ENCODE measurements at places on chromosomes 7 and 10.
A peak's percentile ranks its signal among the peaks of the same experiment; 100 is the strongest.

DNA sequence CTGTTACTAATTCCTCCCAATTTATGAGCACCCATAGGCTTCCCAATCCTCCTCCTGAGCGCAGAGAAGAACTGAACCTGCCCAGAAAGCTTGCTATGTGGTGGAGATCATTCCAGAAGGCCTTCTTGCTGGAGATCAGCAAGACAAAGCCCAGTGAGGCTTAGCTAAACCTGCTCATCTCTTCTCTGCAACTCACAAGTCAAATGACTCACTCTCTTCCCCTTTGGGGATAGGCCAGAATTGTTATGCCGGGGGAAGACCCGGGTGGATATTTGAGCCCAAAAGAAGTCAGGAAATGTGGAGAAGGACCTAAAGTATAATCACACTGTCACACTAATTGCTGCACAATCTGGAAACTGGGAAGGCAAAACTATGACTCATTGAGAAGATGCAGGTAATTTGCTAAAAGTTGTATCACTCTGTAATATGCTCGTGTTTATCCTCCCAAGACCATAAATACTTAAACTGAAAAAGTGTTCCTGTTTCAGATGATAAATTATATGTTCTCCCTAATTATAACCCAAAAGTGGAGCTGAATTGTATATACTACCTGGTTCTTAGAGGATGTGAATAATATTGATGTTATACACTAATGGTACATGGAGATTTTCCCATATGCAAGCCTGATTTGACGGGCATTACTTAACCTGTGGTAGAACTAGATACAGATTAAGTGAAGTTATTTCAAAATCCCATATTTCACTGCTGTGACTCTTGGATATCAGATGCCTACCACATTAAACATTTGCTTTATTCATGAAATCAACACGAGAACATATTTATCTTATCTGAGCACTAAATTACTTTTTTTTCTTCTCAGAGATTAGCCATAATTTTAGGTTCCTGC, 6.4 kb downstream of the NEBL start:
- DNase-seq, result no peak

DNA sequence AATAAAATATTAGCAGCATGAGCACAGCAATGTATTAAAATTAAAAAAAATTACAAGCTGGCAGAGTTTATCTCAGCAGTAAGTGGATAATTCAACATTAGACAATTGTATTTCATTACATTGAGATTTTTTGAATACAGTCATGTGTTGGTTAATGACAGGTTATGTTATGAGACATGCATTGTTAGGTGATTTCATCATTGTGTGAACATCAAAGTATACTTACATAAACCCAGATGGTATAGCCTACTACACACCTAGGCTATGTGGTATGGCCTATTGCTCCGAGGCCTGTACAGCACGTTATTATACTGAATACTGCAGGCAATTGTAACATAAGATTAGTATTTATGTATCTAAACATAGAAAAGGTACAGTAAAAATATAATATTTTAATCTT, 29.7 kb downstream of the CCDC6 start:
- no peak for DNase-seq

- no peak for DNase-seq
These were observed 49.2 kb upstream of the FAM133B start for GRCh38 chr7:92639213-92639896.

- peak; percentile 36 for DNase-seq
These were observed 38.3 kb downstream of the AKR1B1 start for GRCh38 chr7:134420424-134421125.

DNA sequence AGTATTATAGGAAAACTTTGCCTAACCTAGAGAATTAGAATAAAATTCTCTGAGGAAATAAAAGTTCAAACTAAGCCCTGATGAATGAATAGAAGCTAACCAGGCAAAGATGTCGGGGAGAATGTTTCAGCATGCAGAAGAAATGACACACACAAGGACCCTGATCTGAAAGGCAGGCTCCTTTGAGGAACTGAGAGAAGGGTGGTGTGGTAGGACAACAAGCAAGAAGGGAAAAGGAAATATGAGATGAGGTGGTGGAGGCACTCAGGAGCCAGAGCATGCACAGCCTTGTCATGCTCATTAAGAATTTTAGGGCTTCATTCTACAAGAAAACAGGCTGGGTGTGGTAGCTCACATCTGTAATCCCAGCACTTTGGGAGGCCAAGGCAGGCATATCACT, 90.6 kb downstream of the ARHGAP12 start:
- DNase-seq, result no peak

- no peak for DNase-seq
These were observed 8.3 kb upstream of the RGS10 start for GRCh38 chr10:119550827-119551226.

- DNase-seq, result no peak
These were observed 11.0 kb upstream of the PDCD4 start for GRCh38 chr10:110860576-110861241.

DNA sequence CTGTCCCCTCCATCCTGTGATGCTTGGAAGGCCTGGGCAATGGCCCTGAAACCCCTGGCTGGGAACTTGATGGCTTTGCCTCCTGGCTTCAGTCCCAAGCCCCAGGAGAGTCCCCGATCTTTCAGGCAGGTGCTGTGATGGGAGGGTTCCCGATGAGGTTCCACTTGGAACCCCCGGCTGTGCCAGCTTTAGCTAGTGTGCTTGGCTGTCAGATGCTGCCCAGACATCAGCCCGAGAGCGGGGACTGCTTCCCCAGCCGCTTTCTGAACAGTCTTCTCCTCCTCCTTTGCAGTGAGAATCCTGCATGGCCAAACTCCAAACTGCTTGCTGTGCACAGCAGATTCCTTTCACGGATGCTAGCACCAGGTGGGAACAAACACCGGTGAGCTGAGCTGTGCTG, 58.1 kb downstream of the PKD1L1 start:
- no peak for DNase-seq

DNA sequence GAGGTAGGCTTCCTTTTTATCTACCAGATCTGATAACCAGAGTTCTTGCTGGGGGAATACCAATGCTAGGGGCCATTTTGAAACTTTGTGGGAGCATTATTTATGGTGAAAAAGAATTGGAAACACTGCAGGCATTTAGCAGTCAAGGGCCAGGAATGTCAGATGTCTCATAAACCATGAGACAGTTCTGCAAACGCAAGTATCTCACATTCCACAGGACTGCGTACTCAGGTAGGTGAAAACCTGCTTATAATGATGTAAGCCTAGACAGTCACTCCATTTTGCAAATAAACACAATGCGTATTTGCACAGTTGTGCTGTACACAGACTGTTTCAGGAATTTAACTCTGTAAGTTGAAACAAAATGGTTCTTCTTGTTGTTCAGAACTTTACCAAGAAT, 33.9 kb downstream of the ECHDC3 start:
- no peak for DNase-seq

- peak; percentile 26 for DNase-seq
These were observed 11.7 kb upstream of the ZNF680 start for GRCh38 chr7:64574540-64575099.

DNA sequence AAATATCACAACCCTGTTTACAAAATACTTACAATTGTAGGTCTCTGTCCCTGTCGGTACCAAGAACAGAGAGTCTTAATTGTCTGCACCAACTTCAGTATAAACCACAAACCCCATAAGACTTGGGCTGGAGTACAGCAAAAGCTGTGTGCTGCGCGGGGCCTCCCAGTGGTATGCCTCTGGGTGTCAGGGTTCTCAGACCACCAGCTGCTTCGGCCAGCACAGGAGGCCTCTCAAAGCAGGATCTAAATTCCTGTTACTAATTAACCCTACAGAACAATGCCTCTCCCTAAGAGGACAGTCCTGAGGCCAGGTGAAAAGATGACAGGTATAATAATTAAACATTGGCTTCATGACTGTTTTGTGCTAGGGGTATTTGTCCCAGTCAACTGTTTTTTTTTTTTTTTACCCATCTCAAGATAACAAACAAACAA, 957 bp upstream of the SVIL start:
- DNase-seq, result no peak

DNA sequence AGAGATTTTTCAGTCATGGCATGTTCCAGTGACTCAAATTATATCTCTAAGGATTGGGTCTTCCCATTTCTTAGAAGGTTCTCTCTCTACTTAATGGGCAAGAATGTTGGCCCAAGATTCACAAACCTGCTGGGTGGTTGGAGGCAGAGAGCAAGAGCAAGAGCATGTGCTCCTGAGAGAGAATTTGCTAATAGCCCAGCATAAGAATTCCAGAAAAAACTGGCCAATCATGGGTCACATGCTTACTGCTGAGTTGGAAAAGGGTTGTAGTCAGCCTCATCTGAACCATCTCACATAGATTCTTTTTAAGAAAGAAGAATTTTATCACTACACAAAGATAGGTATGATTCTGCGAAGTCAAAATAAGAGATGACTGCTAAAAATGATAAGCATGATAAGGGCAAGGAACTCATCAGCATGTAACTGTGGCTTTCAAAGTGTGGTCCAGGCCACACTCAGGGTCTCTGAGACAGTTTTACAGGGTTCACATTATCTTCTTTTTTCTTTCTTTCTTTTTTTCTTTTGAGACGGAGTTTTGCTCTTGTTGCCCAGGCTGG, 8.2 kb upstream of the VCL start:
- DNase-seq, result no peak

GRCh38 chr7:134640842-134641715, 5.6 kb upstream of the BPGM start:
- no peak for DNase-seq

GRCh38 chr10:91805110-91805838, 7.0 kb downstream of the TNKS2 start:
- DNase-seq, result no peak

DNA sequence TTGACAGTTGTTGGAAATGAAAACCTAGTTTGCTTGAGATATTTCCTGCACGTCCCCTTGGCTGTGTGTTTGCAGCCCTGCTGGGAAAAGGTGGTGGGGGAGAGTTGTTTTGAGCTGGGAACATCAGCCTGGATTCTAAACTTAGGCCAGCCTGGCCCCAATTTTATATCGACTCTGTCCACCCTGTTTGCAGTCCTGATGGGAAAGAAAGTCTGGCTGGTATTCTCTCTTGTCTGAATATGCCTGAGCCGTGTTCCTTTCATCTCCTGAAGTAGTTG, 178.7 kb downstream of the CCDC3 start:
- no peak for DNase-seq

GRCh38 chr7:128811631-128812430, 18.4 kb upstream of the FLNC start:
- DNase-seq, result no peak

DNA sequence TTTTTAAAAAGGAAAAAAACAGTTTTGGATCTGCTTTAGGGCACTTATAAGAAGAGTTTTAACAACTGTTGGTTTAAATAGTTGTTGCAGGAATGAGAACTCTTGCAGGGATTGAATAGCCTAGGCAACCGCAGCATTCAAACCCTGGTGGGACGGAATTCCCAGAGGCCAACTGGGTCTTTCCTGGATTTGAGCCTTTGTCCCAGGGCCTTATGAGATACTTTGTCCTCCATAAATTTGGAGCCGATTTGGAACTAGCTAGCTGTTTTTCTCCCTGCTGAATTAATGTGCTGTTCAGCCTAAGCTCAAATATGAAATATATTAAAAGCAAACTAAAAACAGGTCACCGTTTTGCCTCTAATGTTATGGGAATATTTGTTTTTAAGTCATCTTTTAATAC, 109.6 kb downstream of the LRMDA start:
- no peak for DNase-seq

DNA sequence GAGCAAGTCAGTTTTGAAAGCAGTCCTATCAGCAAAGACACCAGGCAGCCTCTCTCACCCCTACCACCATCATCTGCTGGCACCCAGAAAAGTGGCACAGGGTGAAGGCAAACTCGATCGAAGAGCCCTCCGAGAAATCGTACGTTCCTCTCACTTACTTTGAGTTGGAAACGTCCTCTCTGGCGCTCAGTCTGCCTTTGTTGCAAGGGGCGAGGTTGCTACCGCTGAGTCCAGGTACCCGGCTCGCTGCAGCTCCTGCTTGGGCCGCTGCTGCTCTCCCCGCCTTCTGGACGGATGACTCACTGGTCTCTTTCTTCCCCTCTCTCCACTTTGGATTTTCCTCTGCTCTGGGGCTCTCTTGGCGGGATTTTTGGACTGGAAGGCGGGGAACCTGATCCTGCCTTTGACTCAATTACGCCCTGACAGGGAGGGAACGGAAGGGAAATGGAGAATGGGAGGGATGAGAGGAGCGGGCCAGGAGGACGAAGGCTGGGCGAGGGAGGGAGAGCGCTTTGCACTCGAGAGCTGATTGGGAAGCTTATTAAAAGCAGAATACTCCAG, at the start of gene PTN:
PTN (minus strand) TSS at position 453 of the 561 bp plus-strand sequence. CDS start 88,760 bp downstream, outside the sequence.
- peak; percentile 58 for DNase-seq

GRCh38 chr10:5666841-5667630, 641 bp upstream of the ASB13 start:
- DNase-seq, result no peak

DNA sequence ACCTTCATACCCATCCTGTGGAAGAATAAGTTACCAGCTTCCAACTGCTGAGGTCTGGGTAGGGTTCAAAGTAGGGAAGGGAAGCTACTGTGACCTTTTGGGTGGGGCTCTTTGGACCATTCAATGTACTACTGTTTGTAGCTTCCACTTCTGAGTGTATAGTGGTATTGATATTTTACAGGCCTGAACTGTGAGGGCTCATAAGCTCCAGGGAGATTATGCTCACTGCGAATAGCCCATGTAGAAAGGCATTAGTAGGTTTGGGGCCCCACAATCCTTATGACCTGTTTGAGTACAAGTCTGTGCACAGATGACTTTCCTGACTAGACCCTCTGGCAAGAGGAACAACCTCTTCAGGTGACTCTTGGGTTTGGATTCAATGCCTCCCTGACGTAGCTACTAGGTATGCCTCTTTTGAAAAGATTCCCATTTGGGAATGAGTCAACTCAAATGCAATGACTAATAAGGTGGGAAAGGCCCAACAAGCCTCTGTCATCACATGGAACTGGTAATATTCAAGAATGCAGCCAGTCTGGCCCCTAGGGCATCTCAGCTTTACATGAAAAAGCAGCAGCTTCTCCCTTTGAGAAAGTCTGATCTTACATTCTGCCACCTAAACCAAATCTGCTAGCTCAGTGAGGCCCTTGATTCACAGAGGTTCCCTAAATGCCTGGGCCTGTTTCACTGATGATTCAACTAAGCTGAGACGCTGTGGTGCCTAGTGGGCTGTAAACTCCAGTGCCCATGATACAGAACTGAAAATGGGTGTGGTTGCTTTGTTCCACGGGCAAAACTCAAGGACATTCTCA, 79.8 kb downstream of the ABI1 start:
- DNase-seq, result no peak

DNA sequence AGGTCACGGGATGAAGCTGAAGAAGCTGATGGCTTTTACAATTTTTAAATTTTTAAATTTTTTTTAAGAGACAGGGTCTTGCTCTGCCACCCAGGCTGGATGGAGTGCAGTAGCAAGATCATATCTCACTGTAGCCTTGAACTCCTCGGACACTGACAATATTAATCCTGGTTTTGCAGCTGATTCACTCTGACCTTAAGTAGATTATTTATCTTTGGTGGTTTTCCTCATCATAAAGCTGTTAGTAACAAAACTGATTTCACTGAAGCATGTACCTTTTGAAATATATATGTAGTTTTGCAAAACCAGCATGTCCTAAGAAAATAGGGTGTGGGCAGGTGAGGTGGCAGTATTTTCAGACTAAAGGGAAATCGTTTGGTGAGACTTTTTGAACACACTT, 56.0 kb downstream of the DYNC2I1 start:
- DNase-seq, result no peak

GRCh38 chr7:30029696-30030095, 1.5 kb downstream of the PLEKHA8 start:
- no peak for DNase-seq
